ENCODE measurements at places on chromosomes 5 and 9. TPM values are rescaled to one million over a fixed set of nuclear protein-coding genes. Genes with fewer than 3 reads are reported as not detected.

- no peaks in the 10 kb centered on the region for H3K4me1 ChIP-seq
- H3K4me3 ChIP-seq: no peak overlapping the region
- H3K36me3 ChIP-seq: peaks cover 24% of the 10 kb centered on the region
- H3K27me3 ChIP-seq: no peaks in the 10 kb centered on the region
Measured at GRCh38 chr9:124884376-124884775, 22.4 kb downstream of the ARPC5L start.

DNA sequence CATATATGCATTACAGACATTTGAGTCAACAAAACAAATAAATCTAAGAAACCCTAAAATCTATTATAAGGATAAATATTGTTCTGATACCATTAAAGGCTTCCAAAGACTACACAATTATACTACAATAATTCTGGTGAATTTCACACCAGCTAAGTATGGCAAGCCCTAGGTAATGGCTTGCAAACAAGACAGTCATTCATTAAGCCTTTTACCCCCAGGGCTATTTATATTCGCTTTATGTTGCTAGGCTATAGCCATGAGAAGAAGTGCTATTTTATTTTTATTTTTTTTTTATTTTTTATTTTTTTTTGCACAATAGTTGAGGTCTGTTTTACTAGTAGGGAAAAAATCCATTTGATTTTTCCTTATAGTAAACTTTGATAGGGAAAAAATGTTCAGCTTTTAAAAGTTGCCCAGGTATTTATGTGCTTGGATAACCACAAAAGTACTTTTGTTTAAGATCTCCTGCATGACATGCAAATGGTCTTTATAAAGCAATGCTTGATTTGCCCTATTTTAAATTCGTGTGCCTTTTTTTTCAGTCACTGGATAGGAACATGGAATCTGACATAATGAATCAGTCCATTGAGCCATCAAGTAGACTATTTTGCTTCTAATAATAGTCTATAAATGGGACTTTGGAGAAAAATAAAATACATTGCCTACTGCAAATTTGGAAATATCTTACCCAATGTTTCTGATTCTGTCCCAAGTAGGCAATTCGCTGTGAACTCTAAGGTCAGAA is 946.3 kb upstream of the COX7C start:
- H3K4me3 ChIP-seq: no peak overlapping the region
- no peak for DNase-seq
- H3K27ac ChIP-seq: no peak overlapping the region

GRCh38 chr5:10566543-10567068 is 2.7 kb downstream of the ANKRD33B start:
- H3K36me3 ChIP-seq: no peaks in the 10 kb centered on the region
- peak overlapping the region; percentile 46 for H3K27ac ChIP-seq
- no peaks in the 10 kb centered on the region for H3K4me1 ChIP-seq
- no peaks in the 10 kb centered on the region for H3K27me3 ChIP-seq

DNA sequence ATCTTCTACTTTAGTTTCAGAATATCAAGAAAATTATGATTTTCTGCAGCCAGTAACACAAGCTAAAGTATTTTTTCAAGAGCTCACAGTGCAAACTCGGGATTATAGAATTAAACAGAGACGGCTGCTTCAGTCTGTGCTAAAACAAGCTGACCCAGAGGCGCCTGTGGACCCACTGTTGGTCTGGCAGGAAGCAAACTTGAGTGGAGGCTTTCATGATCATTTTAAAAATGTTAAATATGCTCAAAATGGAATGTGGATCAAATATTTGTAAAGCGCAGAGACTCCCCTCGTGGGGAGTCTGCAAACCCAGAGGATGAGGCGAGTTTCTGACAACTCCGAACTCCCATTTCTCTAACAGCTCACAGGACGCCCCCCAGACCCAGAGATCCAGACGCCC is 13.0 kb downstream of the ROR2 start:
- H3K27me3 ChIP-seq: no peaks in the 10 kb centered on the region
- H3K36me3 ChIP-seq: no peaks in the 10 kb centered on the region
- peaks cover 5% of the 10 kb centered on the region for H3K4me1 ChIP-seq

DNA sequence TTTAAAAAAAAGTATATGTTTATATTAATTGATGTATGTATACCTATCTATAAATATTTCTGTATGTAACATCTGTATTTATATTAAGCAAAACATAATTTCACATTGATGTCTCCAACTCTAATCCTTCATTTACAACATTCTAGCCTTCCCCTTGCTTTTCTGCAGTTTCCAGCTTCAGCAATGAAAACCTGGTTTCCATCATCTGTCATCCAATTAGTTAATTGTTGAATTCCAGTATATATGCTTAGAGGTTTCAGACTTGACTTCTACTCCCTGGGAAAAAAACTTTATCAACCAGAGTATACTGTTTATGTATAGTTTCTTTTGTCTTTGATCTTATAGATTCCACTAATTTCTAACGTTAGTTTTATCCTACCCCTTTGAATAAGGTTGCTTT is 38.4 kb downstream of the NMUR2 start:
- no peak overlapping the region for H3K4me3 ChIP-seq
- no peaks in the 10 kb centered on the region for H3K36me3 ChIP-seq
- H3K27me3 ChIP-seq: no peaks in the 10 kb centered on the region
- no peak overlapping the region for H3K27ac ChIP-seq

TAF11L10 gene
- not detected for total RNA-seq

- DNase-seq: no peak
- H3K27me3 ChIP-seq: peaks cover 2% of the 10 kb centered on the region
- no peaks in the 10 kb centered on the region for H3K4me1 ChIP-seq
Measured at GRCh38 chr5:150109921-150110320, 23.6 kb upstream of the CSF1R start.

RANBP3L gene
- 17.7 TPM for total RNA-seq

ANGPTL2 gene
- total RNA-seq: 17.3 TPM

DNA sequence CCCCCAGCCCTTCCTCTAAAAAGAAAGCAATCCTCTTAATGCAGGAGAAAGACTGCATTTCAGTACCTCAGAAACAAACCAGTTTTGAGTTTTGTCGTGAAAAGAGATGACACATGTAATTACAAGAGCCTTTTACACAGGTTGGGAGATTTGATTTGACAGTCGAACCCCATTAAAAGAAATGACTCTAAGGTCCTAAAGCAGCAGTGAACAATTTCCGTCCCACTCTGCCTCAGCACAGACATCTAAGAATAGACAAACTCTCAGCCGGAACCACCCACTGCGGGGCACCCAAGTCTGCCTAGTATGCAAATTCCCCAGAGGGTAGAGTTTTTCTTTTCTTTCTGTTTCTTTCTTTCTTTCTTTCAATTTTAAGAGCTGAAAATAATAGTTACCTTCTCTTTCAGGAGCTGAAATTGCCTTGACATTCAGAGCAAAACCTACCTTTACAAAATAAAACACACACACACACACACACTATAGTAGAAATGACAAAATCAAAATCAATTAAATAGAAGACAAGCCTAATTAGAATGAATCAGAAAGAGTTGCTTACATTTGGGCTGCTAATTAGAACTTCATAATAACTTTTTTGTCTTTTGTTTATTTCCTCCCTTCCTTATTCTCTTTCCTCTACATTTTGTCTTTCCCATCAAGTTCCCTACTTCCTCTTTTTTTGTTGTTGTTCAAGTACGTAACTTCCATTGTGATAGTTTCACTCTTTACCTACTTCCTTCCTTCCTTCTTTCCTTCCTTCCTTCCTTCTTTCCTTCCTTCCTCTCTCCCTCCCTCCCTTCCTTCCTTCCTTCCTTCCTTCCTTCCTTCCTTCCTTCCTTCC is 65.1 kb downstream of the BASP1 start:
- no peak overlapping the region for H3K27ac ChIP-seq
- no peak for DNase-seq
- H3K27me3 ChIP-seq: no peaks in the 10 kb centered on the region
- no peaks in the 10 kb centered on the region for H3K36me3 ChIP-seq
- no peak overlapping the region for H3K4me3 ChIP-seq

ANKRD34B gene
- total RNA-seq: 0.18 TPM

- no peaks in the 10 kb centered on the region for H3K27me3 ChIP-seq
- DNase-seq: no peak
- no peaks in the 10 kb centered on the region for H3K4me1 ChIP-seq
- H3K27ac ChIP-seq: no peak overlapping the region
Measured at GRCh38 chr5:98750693-98751092, 22.8 kb upstream of the RGMB start.

DNA sequence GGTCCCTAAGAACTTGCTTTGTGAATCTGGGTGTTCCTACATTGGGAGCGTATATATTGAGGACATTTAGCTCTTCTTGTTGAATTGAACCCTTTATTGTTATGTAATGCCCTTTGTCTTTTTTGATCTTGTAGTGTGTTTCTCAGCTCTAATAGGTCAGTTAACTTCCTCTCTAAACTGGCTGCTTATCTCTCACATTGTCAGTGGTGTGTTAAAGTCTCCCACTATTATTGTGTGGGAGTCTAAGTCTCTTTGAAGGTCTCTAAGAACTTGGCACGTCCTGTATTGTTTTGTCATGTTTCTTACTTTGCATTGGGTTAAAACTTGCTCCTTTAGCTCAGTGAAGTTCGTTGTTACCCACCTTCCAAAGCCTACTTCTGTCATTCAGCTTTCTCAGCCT is 36.2 kb downstream of the RIC1 start:
- H3K36me3 ChIP-seq: no peaks in the 10 kb centered on the region
- H3K4me1 ChIP-seq: no peaks in the 10 kb centered on the region
- DNase-seq: no peak

FOXD4L6 gene
- 0.09 TPM for total RNA-seq

- no peak for DNase-seq
- peaks cover 4% of the 10 kb centered on the region for H3K4me1 ChIP-seq
- no peak overlapping the region for H3K4me3 ChIP-seq
- no peaks in the 10 kb centered on the region for H3K36me3 ChIP-seq
- no peak overlapping the region for H3K27ac ChIP-seq
Measured at GRCh38 chr5:141825791-141826560, 52.2 kb downstream of the PCDH1 start.

GRCh38 chr9:93316726-93317494 is 133.0 kb downstream of the WNK2 start:
- no peaks in the 10 kb centered on the region for H3K36me3 ChIP-seq
- no peaks in the 10 kb centered on the region for H3K4me1 ChIP-seq
- H3K27me3 ChIP-seq: no peaks in the 10 kb centered on the region
- no peak overlapping the region for H3K4me3 ChIP-seq

DNA sequence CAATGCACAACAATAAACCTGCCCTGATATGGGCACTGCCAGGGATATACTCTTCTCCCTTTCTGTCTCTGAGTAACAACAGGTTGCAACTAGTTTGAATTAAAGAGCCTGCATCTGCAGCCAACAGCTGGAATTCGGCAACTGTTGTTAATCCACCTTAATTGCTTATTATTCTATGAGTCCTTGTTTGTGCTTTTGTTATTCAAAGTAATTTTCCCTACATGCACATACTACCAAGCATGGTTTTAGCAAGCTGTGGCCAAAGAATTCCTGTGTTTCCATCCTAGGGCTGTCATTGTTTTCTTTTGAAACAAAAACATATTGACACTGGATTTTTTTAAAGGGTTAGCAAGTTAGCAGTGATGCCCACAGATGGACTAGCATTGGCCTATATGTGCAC is 171.5 kb downstream of the EFNA5 start:
- no peaks in the 10 kb centered on the region for H3K27me3 ChIP-seq
- no peak overlapping the region for H3K27ac ChIP-seq
- no peak overlapping the region for H3K4me3 ChIP-seq
- no peak for DNase-seq
- no peaks in the 10 kb centered on the region for H3K4me1 ChIP-seq
- H3K36me3 ChIP-seq: no peaks in the 10 kb centered on the region

OR1Q1 gene
- total RNA-seq: not detected

MCTP1 gene
- 5.0 TPM for total RNA-seq

GRCh38 chr5:81045389-81045807 is 85.2 kb downstream of the RASGRF2 start:
- H3K4me3 ChIP-seq: no peak overlapping the region
- no peaks in the 10 kb centered on the region for H3K36me3 ChIP-seq
- no peak overlapping the region for H3K27ac ChIP-seq
- no peak for DNase-seq
- no peaks in the 10 kb centered on the region for H3K27me3 ChIP-seq

- H3K36me3 ChIP-seq: no peaks in the 10 kb centered on the region
- H3K27me3 ChIP-seq: no peaks in the 10 kb centered on the region
- no peak overlapping the region for H3K4me3 ChIP-seq
Measured at GRCh38 chr5:138582959-138583358, 7.8 kb upstream of the HSPA9 start.

SPATA31D1 gene
- total RNA-seq: not detected

DNA sequence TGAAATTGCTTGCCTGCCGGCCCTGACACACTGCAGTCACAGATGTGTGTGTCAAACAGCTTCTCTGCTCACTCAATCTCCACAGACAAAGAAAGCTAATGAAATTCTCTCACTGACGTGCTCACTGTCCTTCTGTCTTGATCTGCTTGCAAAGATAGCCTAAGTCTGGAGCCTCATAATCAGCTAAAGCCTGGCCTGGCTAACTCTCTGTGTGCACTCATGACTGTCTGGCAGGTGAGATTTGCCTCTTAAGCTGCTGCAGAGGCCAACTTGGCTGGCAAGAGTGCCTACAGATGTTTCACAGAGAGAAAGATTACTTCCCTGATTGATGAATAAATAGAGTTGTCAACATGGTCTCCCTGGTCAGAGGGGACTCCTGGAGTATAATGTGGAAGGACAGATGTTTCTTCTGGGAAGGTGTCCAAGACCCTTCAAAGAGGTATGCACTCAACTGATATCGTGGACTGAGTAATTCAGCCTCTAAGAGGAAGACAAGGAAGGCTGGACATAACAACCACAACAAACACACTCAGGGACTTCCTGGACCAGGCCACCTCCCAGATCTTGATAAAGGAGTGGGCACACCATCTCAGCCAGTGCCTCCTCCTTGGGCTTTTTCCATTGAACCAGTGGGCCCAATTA is 362.0 kb downstream of the SPOCK1 start:
- no peak for DNase-seq
- no peaks in the 10 kb centered on the region for H3K4me1 ChIP-seq
- H3K4me3 ChIP-seq: no peak overlapping the region
- no peaks in the 10 kb centered on the region for H3K27me3 ChIP-seq
- no peaks in the 10 kb centered on the region for H3K36me3 ChIP-seq

- no peak overlapping the region for H3K27ac ChIP-seq
- no peak overlapping the region for H3K4me3 ChIP-seq
- H3K36me3 ChIP-seq: no peaks in the 10 kb centered on the region
Measured at GRCh38 chr9:125133403-125134329, 9.7 kb downstream of the SCAI start.

DNA sequence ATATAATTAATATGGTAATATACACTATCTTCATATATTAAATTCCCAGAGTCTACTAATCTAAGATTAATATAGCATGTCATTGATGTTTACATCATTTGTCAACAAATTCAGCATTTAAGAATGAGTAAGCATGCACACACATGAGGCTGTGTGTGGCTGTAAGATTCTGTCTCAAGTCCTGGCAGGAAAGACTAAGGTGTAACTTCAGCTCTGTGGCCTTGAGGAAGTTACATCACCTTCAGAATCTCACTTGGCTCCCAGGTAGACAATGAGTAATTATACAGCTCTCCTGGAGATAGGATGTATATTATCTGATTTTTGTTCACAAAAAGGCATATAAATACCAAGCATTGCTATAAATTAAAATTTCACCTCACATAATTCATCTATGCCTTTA is 119.4 kb upstream of the IQGAP2 start:
- no peaks in the 10 kb centered on the region for H3K36me3 ChIP-seq
- H3K27me3 ChIP-seq: no peaks in the 10 kb centered on the region
- DNase-seq: no peak
- H3K4me1 ChIP-seq: no peaks in the 10 kb centered on the region
- H3K27ac ChIP-seq: no peak overlapping the region
- H3K4me3 ChIP-seq: no peak overlapping the region

All from prostate gland (tissue), 2 donors.